Fibroblast of mammary gland (primary cell): ENCODE measurements at places on chromosomes 7 and 10.

- DNase-seq: no peak
These were observed 5.5 kb upstream of the PRKAR1B start for GRCh38 chr7:732556-732955.

DNA sequence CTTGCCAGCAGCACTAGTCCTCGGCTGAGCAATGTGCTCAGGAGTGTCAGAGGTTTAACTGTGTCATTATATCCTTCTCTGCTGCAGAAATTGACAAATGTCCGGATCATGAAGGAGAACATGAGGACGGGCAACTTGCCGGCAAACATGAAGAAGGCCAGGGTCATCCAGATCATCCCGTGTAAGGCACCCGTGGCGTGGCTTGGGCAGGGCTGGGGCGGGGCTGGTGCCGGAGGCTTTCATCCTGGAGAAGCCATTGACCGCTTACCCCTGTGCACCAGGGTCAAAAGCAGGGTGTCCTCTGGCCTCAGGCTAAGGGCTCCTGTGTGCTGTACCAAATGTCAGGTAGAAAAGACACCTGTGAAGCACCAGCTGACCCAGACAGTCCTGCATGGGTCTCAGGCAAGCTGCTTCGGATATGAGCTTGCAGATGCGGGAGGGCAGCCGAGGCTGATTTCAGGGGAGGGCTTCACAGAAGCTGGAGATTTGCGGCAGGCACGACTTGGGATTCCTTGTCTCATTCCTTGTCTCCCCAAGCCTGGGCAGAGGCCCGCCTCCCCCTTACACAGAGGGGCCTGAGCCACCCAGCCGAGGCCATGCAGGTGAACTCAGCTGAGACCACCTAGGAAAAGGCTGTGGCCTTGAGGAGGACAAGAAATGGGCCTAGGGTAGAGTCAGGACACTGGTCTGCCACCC, 55.4 kb downstream of the MKI67 start:
- DNase-seq: no peak

DNA sequence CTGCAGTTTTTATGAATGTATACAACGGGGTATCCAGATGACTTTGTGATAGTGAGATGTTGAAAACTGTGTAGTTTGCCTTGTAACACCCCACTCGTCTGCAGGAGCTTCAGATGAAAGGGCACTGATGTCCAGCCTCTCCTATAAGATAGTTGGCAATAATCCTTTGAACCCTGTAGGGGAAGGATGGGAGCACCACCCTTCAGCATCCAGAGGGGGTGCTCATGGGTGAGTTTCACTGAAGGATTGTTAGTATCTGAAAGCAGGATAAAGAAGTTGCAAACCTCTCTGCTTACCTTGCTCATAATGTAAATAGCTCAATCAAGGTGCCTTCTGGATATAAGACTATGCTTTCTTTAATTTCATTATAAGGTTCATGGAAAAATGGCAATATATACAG, 201.5 kb downstream of the TMEM178B start:
- no peak for DNase-seq

DNA sequence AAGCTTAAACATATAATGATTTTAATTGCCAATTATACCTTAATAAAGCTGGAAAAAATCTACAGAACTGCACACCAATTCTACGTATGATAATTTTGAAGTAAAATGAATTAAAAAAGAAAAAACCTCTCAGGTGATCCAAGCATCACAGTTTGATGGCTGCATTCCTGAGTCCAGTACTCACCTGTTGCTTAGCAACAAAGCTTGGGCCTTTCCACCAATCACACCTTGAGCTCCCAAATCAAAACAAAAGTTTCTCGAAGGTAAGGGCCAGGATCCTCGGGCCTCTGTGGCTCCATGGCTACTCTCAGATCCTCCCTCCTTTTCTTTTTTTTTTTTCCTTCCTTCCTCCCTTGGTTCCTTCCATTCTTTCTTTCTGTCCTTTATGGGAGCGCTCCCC, 137.2 kb upstream of the PCBD1 start:
- DNase-seq: no peak

DNA sequence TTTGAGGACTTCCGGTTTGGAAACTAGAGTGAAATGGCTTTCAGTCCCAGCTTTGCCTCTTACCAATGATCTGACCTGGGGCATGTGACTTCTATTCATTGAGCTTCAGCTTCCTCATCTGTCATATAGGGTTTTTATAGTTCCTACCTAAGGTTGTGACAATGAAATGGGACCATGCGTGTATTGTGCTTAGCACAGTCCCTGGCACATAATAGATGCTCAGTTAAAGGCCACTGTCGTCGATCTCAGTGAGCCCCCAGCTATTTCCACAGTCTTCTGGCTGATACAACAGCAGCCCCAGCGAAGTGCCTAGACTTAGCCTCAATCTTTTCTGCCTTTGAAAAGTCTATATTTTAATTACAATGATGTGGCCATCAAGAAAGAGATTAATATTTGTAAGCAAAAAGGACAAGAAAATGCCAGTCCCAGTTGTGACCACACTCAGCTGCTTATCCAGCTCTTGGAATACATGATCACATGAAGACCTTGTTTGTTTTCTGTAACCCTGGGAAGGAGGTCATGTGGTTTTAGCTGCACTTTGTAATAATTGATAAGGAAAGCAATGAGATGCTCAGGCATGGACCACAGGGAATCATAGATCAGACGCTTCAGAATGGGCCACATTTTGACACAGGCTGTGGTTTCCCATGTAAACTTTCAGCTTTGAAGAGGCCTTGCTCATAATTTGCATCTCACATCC, 44.6 kb downstream of the VWA2 start:
- DNase-seq: no peak

GRCh38 chr10:132497861-132498561, 39.6 kb upstream of the INPP5A start:
- DNase-seq: no peak

- DNase-seq: no peak
These were observed 2.4 kb downstream of the BAMBI start for GRCh38 chr10:28679581-28680357.

DNA sequence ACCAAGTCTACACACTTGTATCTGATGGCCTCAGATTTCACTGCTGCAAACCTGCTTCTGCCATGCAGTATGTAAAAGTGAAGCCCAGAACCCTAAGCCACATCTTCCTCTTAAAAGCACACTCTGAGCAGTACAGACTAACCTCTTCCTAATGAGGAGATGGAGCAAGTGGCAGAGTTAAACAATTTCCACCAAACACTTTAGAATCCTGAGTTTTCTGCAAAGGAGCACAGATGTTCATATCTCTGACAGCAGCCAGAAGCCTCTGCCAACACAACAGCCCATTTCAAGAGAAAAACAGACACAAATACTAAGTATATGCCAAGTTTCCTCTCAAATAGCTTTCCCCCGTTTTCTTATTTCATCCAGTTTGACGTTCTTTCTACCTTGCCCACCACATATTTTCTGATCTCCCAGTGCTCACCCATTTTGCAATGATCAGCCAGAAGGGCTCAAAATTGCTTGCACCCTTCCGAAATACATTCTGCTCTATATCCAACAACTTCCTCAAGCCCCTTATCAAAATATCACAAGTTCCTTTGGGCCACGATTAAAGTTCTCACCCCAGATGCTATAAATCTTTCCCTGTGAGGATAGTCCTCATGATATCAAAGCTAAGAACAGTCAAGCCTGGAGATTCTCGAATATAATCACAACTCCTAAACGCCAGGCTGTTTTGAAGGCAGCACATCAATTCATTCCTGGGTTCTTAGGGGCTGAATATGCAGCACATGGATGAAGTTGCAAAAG, 27.5 kb downstream of the ELMO1 start:
- DNase-seq: no peak

DNA sequence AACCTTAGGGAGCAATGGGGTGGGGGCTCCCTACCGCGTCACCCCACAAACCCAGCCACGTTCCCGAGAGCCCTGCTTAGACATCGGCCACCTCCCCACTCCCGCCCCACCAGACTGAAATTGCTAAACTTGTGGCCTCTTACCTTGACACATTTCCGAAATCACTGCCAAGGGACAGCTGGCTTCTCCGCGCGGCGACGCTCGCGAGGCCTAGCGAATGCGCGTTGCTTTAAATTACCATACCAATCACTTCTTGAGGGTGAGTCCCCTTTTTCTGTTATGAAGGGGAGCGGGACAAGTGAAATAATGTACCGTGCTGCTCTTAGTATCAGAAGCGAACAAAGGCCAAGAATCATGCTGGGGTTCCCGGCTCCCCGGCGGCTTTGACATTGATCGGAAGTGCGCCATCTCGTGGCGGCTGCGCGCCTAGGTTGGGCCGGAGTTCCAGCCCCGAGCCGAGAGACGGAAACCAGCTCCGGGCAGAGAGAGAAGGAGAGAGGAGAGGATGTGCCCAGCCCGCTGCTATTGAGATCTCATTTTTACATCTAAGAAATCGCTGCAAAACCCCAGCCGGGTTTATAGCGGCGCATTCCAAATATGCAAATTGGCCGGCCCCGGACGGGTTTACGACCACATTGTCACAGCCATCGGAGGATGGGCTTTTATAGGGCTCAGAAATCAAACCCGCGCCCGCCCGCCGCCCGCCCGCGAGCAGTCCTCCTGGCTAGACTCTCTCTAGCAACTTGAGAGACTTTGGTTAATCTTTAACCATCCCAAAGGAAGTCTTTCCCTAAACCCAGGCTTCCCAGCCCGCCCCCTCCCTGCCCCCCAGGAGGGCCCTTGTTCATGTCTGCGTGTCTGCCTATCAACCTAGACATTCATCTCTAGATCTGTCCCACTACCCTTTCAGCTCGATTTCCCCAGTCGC, 5.3 kb downstream of the HOXA11 start:
- DNase-seq: peak; percentile 69

GRCh38 chr7:50121286-50121685, 28.2 kb upstream of the ZPBP start:
- no peak for DNase-seq

GRCh38 chr7:49775065-49775948, 1.9 kb downstream of the VWC2 start:
- DNase-seq: no peak

DNA sequence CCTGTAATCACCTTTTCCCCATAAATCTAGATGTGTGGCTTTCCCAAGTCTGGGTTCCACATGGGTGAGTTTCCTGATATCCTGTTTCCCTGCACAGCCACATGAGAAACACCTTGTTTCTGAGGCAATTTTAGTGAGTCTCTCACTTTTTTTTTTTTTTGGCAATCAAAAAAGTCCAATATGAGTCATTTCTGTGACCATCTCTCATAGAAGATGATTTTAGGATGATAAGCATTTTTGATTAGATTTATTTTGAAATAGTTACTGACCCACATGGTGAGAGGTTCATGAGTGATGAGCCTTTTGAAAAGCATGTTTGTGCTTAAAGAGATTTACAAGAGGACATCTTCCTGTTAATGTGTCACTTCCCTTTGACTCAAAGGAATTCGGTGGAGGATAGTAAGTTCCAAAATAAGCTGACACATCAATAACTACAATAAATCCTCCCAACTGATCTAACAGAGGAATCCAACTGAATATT, 464.0 kb downstream of the INHBA start:
- peak; percentile 71 for DNase-seq

GRCh38 chr10:72106154-72106849, 18.0 kb upstream of the SPOCK2 start:
- DNase-seq: no peak

DNA sequence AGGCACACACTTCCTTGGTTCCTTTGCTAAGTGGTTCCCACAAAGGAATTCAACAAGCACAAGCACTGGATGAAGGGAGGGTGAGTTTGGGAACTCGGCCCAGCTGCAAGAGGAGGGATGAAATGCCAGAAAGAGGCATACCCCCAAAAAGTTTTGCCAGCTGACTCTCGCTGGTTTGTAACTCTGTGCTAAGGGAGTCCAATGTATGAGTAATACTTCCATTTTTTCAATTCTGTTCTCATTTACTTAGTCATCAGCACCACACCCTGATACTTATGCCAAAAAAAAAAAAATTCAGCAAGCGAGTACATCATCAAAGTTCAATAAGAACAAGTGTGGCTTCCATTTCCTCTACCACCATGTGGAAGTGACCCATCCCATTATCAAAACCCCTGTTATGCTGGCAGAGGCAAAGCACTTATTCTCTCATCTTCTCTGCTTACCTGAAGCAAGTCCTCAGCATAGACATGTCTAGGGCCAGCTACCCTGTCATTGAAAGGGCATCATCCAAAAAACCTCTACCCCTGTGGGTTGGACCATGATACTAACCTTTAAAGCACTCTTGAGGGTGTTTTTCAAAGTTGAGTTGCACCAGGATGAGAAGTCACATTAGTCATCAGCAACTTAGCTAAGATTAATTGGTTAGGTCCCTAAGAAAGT, 6.9 kb upstream of the HYCC1 start:
- peak; percentile 97 for DNase-seq

- no peak for DNase-seq
These were observed 111.1 kb downstream of the ELMO1 start for GRCh38 chr7:37337522-37337921.

DNA sequence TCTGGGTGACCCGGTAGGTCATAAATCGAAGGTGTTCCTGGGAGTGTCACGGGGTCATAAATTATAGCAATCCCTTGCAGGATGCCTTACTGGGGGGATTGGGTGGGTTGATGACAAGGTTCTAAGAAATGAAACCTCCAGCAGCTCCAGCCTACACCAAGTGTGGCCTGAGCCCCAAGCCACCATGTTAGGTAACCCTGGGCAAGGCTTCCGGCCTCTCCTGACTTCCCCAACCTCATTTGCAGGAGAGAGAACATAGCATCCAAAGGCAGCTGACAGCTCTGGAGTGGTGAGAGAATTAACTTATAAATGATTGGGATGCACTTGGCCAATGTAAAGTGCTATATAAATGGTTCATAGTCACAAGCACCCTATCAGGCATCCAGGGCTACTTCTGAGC, 52.8 kb upstream of the TMEM273 start:
- DNase-seq: no peak

DNA sequence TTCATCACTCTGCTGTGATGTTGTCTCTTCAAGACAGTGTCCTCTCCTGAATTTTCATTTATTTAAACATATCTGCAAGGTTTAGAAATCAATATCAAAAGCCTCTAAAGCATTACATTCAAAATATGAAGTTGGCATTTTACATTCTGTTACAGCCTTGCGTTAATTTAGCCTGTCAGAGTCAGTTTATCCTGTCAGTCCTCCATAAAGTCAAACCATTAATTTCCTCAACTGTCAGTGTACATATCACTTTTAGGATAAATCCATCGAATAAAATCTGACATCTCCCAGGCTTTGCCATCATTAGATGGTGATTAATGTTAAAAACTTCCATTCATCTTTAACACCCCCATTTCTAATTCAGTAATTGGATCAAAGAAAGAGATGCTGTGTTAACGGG, 77.0 kb downstream of the NPY start:
- no peak for DNase-seq
